Stimulated activated CD8-positive, alpha-beta memory T cell treated with anti-CD3 and anti-CD28 coated beads, Interleukin-4, amount 100 ng/mL, for 4 hours (primary cell): ENCODE measurements at places on chromosomes 12 and 14.

GRCh38 chr12:42590330-42590934 is 886 bp upstream of the PRICKLE1 start:
- no peak for DNase-seq

DNA sequence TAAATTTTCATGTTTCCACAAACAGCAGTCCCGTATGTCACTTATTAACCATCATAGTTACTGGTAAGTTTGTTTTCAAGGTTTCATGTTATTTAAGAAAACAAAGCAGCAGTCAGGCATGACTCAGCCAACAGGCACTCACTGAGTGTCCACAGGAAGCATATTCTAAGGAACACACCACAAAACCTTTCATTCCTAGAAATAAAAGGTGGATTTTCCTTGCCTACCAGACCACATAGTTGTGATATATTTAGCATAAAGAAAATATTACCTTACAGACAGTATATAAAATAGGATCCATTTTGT is 143.3 kb upstream of the AVPR1A start:
- DNase-seq: no peak

- no peak for DNase-seq
Measured at GRCh38 chr12:52370926-52371608, 3.8 kb upstream of the KRT85 start.

DNA sequence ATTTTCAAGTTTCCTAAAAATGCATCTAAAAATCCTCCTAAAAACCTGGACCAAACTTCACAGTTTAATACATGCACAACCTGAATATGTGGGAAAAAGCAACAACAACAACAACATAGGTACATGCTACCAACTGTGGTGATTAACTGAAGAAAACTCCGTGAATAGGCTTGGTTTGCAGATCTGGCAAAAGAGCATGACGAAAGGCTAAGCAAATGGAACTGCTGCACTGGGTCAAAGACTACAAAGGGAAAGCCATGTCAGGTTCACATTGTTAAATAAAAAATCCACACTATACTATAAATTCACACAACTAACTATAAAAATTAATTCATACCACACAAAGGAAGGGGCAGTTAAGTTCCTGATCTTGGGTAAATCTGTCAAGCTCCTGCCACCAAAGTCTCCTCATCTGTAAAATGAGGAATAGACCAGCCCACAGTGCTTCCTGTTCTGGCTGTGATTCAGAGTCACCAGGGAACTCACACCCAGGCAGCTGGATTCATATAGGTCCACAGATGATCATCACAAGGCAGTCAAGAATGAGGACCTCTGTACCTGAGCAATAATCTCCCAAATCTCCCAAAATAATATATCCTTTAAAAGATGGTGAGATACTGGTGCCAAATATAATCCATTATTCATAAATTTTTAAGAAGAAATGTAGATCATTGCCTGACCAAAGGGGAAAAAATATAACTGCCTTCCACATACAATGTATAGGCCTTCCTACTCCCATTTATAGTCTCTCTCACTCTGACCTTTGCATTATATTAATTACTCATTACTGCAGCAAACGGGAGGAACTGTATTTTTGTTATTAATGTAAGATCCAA is 7.0 kb downstream of the CORO1C start:
- no peak for DNase-seq

GRCh38 chr14:90499121-90499520 is 102.3 kb downstream of the CALM1 start:
- DNase-seq: no peak

GRCh38 chr14:69613312-69614073 is 2.1 kb downstream of the SUSD6 start:
- no peak for DNase-seq

- no peak for DNase-seq
Measured at GRCh38 chr12:55742719-55743405, at the start of gene GDF11. Gene GDF11, plus strand, starts transcription at chr12:55743122. Its CDS starts 195 bp downstream, at chr12:55743317.

DNA sequence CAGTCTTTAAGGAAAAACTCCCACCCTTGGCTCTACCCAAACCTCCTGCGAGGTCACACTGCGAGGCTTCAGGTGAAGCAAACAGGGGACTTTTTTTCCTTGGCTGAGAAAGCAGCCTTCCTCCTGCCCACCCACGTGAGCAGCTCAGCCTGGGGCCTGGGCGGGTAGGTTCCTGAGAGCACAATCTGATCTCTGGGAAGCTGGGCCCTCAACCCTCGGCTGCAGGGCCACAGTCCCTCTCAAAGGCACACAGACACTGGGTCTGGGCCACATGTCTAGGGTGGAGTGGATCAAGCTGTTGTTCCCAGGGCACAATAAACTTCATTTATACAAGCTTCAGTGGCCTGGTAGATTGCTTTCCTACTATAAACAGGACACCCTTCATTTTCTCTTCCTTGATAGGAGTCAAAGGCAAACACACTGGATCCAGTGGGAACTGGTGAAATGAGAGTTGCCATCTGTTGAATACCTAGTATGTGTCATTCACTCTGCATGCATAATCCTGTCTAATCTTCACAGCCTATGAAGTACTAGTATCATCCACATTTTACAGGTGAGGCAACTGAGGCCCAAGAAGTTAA is 41.3 kb upstream of the PNMA1 start:
- no peak for DNase-seq

GRCh38 chr12:49776413-49776812 is 35.1 kb downstream of the TMBIM6 start:
- peak; percentile 14 for DNase-seq

DNA sequence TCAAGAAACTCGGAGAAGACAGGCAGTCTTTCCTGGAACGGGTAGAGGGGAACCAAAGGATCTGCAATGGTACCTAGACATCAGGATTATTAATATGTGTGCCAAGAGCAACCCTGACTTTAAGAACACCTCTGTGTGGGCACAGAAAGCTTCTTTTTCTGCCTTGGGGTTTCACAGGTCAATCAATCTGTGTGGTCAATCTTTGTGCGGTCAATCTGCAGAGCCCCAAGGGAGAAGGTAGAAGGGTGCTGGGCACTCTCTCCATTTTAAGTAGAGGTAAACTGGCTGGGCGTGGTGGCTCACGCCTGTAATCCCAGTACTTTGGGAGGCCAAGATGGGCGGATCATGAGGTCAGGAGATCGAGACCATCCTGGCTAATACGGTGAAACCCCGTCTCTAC is 100.7 kb downstream of the ARF6 start:
- no peak for DNase-seq

GRCh38 chr12:109273354-109273753 is 35.7 kb downstream of the FOXN4 start:
- no peak for DNase-seq

- DNase-seq: no peak
Measured at GRCh38 chr14:101561145-101561896, at the start of gene DIO3. Gene DIO3, plus strand, starts transcription at chr14:101561495.

- DNase-seq: no peak
Measured at GRCh38 chr14:95040708-95041476, 116.4 kb downstream of the DICER1 start.

DNA sequence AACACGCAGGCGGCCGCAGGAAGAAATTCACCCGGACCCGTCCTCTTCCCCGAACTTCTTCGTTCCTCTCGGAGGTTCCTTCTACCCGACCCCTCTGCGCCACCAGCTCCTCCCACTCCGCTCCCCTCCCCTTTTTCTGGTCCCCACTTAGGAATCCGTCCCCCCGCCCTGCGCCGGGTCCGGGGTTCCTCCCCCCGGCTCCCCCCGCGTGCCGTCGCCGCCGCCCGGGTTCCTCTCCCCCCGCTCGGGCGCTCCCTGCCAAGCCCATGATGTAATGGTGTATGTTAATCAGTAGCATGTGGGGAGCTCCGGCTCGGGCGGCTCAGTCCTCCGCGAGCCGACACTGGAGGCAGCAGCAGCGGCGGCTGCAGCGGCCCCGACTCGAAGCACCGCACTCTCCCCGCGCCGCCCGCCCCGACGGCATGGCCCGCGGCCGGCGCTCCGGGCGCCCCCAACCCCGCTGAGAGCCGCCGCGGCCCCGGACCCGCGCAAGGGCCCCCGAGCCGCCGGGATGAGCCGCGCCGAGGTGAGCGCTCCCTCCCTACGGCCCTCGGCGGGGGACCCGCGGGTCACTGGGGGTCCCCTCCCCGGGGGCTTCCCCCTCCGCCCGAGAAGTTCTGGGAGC is 1.0 kb upstream of the SAMD4A start:
- DNase-seq: peak; percentile 68

GRCh38 chr14:20515846-20516245 is 10.5 kb downstream of the RNASE10 start:
- no peak for DNase-seq

DNA sequence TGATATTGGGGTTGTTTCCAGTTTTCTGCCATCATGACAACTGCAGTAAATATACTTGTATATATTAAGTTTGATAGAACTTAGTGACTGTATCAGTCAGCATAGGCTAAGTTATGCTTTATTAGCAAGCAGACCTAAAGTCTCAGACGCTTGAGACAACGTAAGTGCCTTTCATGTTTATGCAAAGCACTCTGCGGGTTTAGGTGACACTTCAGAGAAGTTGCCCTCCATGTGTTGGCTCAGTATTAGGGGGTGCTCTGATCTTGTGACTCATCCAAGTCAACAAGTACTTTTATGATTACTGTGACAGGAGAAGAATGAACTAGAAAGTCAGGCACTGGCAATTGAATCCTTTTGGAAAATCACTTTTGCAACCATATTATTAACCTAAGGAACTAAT is 13.3 kb upstream of the OTOGL start:
- no peak for DNase-seq

DNA sequence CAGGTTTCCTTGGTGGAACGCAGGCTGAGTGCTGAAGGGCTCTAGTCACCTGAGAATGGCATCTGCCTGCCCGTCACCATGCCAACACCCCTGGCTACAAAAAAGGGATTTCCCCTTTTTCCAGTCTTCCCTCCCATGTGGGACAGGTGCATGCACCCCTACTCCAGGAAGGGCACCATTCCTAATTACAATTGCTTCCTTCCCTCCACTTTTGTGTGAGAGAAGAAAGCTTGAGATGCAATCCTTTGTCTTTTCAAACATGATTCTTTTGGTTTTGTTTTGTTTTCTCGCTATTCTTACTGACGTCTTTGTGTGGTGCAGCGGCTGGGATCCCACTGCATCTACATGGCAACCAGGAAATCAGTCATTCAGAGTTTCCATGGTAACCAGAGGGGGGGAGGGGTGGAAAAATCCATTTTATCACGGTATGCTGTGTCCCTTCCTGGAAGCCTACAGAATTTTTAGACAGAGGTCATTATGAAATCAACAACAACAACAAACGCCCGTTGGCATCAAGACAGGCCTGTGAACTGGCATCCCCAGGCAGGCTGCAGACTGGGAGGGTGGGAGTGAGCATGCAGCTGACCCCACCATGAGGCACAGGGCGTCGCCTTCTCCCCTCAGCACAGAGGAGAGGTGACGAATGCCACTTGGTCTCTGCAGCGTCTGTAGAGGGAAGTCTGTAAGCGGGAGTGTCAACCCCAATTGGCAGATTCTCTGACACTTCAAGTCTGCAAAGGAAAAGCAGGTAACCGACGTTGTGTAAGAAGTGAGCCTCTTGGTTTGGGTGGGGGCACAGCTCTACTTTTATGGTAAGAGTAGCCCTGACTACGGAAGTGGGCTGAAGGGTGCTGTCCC is 13.6 kb upstream of the GNG2 start:
- peak; percentile 71 for DNase-seq

GRCh38 chr14:69363055-69363454 is 35.0 kb downstream of the ERH start:
- DNase-seq: no peak

GRCh38 chr14:104333646-104334423 is 195.4 kb downstream of the KIF26A start:
- no peak for DNase-seq

GRCh38 chr12:56461235-56462159 is 6.9 kb upstream of the SPRYD4 start:
- no peak for DNase-seq

GRCh38 chr14:56562883-56563282 is 16.7 kb upstream of the TMEM260 start:
- no peak for DNase-seq

- DNase-seq: no peak
Measured at GRCh38 chr14:24974591-24975374, 75.2 kb downstream of the STXBP6 start.

- DNase-seq: no peak
Measured at GRCh38 chr14:21215879-21216251, 53.4 kb downstream of the HNRNPC start.

DNA sequence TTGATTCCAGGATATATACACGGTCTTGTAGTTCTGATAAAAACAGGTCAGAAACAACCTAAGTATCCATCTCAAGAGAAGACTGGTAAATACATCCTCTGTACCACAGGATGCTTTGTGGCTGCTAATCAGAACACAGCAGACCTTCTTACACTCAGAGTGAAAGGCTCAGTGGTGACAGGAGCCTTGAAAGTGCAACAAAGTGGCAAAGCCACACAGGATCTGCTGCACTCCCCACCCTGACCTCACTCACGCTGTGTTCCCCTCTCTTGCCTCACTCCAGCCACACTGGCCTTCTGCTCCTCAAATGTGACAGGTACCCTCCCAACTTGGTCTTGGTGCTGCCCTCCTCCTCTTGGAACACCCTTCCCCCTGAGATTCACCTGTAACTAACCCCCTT is 98.1 kb upstream of the GRIP1 start:
- no peak for DNase-seq

DNA sequence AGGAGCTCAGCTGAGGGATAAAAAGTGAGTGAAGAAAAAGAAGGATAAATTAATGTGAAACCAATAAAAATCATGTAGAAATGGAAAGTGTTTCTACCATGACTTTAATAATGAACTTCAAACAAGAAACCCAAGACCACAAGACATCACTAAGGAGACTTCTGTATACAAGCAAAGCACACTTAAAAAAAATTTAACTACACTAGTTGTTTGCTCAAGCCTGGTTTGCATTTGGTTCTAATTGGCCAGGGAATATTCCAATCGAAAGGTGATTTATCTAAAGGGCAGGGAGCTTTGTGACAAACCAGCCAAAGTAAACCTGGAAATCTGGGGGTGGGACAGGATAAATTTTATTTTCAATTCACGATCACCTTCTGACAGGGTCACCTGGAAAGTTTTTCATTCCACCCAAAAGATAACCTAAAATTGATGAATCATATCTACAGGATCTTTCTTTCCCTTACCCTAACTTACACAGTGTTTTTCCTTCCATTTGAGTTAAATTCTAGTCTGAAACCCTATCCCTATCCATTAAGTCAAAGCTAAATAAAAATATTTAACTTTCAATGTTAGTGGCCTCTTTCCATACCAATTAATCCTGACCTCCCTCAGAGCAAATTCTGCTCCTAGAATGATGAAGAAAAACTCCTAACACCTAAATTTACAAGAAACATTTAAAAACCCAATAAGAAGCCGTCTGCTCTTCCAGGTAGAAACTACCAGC is 2.6 kb downstream of the EGLN3 start:
- no peak for DNase-seq

DNA sequence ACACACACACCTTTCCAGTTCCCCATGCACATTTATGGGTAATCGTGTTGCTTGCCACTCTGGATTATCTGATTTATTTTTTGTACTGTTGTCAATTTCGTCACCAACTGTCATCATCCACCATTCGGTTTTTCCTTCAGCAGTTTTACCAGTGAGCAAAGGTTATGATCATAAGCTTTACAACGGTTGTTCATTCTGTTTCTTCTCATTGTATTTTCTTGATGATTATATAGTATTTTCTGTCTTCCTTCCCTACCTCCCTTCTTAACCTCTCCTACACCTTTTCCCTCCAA is 680 bp downstream of the NECAP1 start:
- DNase-seq: no peak
